Karpas-422 (cell line): ENCODE measurements at places on chromosomes 16 and 17.

- DNase-seq: no peak
Measured at GRCh38 chr17:62688398-62689160, 61.1 kb downstream of the MRC2 start.

DNA sequence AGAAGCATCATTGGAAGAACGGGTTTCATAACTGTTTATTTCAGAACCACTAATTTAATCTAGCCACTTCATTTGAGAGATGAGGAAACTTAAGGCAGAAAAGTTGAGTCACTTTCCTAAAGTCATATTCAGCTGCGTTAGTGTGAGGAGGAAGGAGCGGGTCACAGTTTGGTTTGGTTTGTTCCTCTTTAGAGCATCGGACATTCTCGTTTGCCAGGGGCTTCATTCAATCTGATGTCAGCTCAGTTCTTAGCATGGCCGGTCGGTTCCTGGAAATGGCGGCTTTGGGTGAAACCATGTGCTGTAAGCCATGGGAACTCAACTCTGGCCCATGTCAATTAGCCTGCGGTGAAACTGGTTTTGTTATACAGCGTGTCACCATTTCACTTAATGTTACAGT lies 186.5 kb downstream of the LGALS9B start:
- no peak for DNase-seq

DNA sequence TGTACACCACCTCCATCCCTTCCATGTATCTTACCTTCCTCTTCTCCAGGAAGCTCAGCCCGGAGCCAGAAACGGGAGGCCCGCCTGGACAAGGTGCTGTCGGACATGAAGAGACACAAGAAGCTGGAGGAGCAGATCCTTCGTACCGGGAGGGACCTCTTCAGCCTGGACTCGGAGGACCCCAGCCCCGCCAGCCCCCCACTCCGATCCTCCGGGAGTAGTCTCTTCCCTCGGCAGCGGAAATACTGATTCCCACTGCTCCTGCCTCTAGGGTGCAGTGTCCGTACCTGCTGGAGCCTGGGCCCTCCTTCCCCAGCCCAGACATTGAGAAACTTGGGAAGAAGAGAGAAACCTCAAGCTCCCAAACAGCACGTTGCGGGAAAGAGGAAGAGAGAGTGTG lies 756 bp upstream of the MVP start:
- DNase-seq: no peak

DNA sequence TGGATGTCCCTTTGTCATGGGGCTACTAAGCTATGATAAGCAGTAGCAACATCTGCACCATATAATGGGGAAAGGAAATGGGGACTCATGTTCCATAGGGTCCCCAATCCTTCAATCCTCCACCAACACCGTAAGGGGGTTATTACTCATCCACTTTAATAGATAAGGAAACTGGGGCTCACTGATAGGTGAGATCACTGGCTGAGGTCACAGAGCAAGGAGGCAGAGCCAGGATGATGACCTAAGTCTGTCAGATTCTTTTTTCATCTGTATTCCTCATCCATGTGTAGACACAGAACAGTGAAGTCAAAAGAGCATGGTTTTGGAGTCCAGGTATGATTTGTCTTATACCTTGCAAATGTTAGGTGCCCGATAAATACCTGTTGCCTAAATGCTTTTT lies 10.5 kb upstream of the ADAMTS18 start:
- peak; percentile 9 for DNase-seq

DNA sequence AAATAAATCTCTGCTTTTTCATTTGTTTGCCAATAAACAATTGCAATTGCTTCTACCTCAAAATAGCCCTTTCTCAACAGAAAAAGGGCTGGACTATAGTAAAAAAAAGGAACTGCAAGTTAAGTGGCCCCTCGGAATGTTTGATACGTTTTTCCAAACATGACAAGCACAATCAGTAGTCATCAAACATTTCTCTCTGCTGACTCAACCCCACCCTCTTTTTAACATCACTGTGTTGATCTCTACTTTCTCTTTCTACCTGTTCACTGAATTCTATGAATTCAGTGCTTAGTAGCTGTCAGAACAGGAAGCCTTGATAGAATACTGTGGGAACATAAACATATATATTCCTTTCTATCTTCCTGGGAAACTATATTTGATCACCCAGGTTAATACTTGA lies 116.5 kb upstream of the AXIN2 start:
- DNase-seq: no peak

GRCh38 chr17:58763263-58763662 lies 7.6 kb downstream of the PPM1E start:
- DNase-seq: no peak
